ENCODE measurements at places on chromosomes 12 and 14.

DNA sequence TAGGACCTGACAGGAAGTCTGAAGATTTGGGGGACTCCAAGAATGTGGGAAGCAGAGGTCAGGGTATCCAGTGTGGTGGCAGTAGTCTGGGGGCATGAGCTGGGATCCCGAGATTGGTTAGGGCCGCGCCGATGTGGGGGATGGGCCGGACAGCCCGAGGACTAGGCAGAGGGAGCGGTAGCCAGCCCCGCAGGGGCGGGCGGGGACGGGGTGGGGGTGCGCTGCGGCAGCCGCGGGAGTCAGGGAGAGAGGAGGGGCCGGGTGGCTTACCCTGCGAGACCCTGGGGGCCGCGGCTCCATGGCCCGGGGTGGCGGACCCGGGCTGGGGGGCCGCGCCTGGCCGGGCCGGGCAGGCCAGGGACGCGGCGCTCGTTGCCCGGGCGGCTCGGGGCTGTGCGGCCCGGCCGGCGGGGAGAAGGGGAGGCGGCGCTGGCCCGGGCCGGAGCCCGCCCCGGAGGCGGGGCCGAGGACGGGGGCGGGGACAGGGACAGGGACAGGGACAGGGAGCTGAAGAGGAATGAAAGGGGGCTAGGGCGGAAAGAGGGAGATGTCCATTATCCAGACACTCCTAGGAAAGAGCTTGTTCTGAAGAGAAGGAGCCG is 5.6 kb downstream of the ZNF385A start:
- no peak for DNase-seq

- no peak for DNase-seq
Observed at GRCh38 chr12:122058549-122059149, 19.9 kb upstream of the MLXIP start.

GRCh38 chr12:98243190-98243589 is 272.2 kb upstream of the TMPO start:
- no peak for DNase-seq

- DNase-seq = no peak
Observed at GRCh38 chr12:8603856-8604255, 8.8 kb downstream of the AICDA start.

GRCh38 chr12:89319606-89320005 is 32.7 kb downstream of the DUSP6 start:
- no peak for DNase-seq

DNA sequence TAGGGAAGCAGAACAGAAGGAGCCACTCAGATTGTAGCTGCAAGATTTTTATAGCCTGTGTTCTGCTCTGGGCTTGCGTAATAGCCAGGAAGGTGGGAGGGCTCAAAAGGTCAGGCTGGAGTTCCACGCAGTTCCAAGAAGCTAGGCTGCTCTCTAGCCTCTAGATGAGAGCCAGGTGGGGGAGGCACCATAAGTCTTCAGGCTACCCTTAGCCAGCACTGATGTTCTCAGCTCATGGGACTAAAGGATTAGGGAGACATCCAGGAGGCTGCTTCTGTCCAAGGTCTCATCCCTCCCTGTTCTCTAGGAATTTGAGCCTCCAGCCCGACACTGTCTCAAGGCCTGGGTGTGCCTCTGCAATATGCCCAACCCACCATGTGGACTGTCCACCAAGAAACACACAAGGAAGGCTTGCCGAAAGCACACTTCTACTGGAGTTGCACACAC is 1.7 kb downstream of the LMBR1L start:
- DNase-seq = no peak

DNA sequence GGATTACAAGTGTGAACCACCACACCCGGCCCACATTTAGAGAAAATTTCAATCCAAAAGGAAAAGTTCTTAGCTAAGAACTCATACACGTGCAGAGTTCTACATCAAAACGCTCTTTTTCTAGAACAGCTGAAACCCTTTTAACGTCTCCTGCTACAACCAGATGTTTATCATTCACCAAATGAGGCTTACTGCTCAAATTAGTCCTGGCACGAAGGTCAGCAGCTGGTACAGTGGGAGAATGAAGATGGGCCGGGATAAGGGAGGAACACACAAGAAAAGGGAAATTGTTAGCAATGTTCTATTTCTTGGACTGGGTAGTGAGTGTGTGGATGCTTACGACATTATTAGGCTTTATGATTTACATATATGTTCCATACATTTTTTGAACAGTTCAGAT is 37.2 kb downstream of the PRKAB1 start:
- DNase-seq = no peak

- DNase-seq = no peak
Observed at GRCh38 chr12:25906651-25907340, 51.7 kb upstream of the RASSF8 start.

- no peak for DNase-seq
Observed at GRCh38 chr12:18943200-18943599, 186.3 kb upstream of the PLEKHA5 start.

- DNase-seq = no peak
Observed at GRCh38 chr14:93946104-93946503, 19.0 kb downstream of the FAM181A start.

GRCh38 chr14:36035675-36036074 is 140.8 kb downstream of the PTCSC3 start:
- DNase-seq = no peak

GRCh38 chr12:100474617-100475016 is 951 bp downstream of the NR1H4 start:
- DNase-seq = no peak

- DNase-seq = no peak
Observed at GRCh38 chr12:95736631-95737030, 53.9 kb downstream of the NTN4 start.

- no peak for DNase-seq
Observed at GRCh38 chr14:80762641-80763228, 178.8 kb downstream of the CEP128 start.

- no peak for DNase-seq
Observed at GRCh38 chr14:100994082-100994481, 90.6 kb upstream of the RTL1 start.

GRCh38 chr14:91927191-91927590 is 20.3 kb downstream of the FBLN5 start:
- DNase-seq = no peak

- no peak for DNase-seq
Observed at GRCh38 chr14:90088176-90088575, 26.4 kb downstream of the KCNK13 start.

DNA sequence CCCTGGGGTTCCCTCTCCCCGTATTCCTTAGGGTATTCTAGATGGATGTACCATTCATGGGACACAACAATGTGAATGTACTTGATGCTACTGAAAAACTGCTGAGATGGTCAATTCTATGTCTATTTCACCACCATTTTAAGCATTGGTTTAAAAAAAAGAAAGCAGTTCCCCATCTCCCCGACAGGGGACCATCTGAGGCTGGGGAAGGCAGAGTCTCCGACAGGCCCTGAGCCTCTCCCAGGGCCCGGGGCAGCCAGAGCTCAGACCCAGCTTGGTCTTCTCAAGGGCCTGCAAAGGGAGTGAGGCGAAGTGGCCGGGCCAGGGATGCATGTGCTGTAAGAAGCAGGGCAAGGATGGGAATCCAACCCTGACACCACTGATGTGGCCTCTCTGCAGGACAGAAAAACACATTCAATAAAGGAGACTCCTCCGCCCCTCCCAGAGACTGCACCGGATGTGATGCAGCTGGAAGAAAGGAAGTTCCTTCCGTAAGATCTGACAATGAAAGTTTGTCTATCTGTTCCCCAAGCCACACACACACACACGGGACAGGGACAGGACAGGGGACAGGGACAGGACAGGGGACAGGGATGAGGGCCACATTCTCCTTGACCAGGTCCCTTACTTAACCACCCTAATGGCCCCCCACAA is 234.1 kb downstream of the BCL11B start:
- no peak for DNase-seq

GRCh38 chr12:104376650-104377513 is 73.3 kb downstream of the EID3 start:
- no peak for DNase-seq

DNA sequence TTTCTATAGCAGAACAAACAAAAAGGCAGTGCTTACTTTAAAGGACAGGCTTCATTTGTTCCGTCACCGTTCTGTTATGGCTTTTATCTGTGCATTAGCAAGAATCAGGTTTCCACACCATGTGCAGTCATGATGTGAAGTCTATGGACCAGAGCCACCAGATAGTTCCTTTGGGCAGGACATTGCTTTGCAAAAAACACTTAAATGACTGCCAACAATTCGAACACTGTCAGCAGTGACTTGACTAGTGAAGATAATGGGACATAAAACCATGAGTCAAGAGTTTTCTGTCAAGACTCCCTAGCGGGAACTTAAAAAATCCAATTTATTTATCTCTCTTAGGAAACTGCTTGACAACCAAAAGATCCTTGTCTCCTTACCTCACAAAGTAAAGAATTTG is 80.3 kb downstream of the NKX2-1 start:
- DNase-seq = no peak

DNA sequence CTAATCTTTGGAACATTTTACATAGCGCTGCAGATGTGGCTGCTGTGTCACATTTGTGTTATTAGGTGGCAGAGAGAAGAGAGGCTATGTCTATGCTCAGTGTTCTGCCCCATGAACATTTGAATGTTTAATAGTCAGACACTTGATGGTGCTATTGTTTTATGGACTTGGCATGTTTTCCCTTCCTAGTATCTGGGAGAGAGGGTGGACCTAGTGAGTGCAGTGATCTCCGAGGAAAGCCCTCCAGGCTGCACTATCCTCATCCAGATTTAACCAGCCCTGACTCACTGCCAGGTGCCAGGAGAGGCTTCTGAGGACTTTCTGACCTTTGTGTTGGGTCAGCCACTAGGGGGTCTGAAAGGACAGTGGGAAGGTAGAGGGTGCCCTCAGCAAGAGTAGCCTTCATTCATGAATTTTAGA is 24.3 kb downstream of the ZFC3H1 start:
- no peak for DNase-seq

- no peak for DNase-seq
Observed at GRCh38 chr14:99581374-99581773, 22.6 kb downstream of the CCDC85C start.

GRCh38 chr12:51087818-51088217 is 4.4 kb upstream of the CSRNP2 start:
- no peak for DNase-seq

GRCh38 chr12:114441039-114441383 is 35.1 kb upstream of the TBX5 start:
- no peak for DNase-seq

DNA sequence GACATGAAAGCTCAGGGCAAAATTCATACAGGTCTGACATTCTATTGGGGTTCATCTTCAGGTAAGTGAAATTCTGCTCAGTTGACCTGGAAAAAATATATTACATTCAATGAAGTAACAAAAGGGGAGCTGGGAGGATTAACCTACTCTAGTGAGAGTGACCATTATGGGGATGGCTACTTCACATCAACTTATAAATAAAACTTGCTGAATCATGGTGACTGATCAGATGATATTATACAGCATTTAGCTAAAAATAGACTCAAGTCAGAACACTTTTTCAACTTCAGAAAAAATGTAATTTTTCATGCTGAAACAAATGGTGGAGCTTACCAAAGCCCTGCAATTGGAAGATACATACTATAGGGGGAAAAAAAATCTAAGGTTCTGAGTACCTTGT is 800.2 kb downstream of the FSCB start:
- DNase-seq = no peak

- no peak for DNase-seq
Observed at GRCh38 chr12:53223389-53224060, 8.5 kb downstream of the RARG start.
